ENCODE measurements at places on chromosomes 5 and 9.

DNA sequence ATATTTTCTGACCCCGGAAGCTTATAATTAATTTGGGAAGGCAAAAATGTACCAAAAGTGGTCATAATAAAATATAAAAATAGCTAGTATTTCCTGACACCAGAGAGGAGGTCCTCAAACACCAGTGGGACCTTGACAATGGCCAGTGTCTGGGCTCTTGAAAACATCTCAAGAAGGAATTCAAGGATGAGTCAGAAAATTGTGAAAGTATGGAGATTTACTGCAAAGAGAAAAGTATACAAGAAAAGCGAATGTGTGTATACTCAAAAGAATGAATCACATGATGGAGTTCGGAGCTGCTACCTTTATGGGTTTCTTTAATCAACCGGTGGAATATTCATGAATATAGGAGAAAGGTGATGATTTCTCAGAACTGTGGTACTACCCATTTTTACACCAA is 1709.0 kb upstream of the WWC1 start:
- peak; percentile 55 for DNase-seq

DNA sequence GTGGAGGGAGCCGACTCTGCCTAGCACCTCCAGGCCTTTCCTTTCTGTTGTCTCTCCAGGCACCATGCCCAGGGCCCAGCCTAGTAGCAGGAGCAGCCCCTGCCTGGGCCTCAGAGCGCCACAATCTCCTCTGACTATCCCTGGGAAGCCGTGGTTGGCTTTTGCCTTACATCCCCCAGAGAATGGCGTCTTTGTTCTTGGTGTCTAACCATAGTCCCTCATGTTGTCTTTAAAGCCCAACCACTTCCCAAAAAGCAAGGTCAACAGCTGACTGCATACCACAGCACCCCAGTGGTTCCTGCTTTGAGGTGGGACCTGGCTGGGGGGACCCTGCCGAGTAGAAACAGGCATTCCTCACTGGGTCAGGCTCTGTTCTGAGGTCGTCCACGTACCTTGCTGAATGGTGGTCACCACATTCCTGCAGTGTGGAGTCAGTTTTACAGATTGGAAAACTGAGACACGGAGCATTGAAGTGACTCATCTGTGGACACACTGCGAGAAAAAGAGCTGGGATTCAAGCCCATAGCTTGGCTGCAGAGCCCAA is 13.7 kb upstream of the CERCAM start:
- DNase-seq: peak; percentile 20

DNA sequence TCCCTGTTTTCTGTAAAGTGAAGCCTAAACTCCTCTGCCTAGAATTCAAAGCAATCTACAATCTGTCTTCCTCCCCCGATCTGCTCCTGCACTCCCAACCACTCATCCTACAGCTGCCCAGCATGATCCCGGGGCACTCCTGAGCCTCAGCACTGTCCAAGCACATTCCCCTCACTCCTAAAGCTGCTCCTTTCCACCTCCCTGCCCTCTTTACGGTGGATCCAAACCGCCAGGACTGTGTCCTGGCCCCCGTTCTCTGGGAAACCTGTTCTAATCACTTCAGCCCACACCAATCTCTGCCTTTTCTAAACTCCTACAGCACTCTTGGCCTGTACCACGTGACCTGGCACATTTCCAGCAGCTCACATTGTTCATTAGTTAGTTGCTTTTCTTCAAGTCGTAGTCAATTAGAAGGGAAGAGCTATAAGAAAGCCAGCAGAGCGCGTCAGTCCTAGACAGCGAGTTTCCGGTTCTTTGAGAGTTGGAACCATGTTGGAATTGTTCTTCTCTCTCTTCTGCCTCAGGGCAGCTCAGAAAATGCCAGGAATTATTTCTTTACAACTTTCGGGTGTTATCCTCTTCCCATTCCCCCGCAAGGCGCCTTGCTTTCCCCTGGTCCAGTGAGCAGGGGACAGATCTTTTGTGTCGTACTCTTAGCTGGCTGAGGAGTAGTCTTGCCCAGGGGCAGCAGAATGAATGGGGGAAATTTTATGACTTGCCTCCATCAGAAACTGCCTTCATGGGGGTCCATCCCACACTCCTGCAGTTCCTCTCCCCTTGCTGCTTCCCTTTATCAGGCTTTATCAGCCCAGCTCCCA is 60.7 kb downstream of the NRG2 start:
- peak; percentile 46 for DNase-seq

- no peak for DNase-seq
These were observed 275 bp downstream of the AHRR start for GRCh38 chr5:321726-322251.

GRCh38 chr5:26031481-26031880 is 1006.9 kb downstream of the CDH9 start:
- no peak for DNase-seq

DNA sequence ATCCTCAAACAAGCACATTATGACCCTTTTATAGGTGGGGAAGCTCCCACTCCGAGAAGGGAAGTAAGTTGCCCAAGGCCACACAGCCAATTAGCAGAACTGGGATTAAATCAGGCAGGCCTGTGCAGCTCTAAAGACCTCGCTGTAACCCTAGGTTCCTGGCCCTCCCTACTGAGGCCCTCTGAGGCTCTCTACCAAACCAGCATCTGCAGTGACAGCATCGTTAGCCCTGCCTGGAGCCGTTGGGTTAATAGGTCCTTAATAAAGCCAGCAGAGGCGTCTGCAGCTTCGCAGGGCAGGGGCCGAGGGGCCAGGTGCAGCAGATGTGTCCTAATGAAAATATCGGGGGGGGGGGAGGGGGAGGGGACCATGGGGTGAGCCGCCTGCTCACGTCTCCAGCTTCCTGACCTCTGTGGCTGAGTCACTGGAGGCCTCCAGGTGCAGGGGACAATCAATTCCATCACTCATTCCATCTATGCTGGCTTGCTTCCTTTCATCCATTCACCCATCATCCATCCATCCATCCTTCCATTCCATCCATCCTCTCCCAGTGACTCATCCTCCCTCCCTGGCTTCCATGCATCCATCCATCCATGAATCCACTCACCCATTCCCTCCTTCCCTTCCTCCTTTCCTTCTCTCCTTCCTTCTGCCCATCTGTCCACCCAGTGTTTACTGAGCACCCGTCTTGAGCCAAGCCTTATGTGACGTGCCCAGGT is 203.9 kb downstream of the C9orf50 start:
- DNase-seq: peak; percentile 66

- DNase-seq: no peak
These were observed 5.1 kb upstream of the SSBP2 start for GRCh38 chr5:81756016-81756415.

DNA sequence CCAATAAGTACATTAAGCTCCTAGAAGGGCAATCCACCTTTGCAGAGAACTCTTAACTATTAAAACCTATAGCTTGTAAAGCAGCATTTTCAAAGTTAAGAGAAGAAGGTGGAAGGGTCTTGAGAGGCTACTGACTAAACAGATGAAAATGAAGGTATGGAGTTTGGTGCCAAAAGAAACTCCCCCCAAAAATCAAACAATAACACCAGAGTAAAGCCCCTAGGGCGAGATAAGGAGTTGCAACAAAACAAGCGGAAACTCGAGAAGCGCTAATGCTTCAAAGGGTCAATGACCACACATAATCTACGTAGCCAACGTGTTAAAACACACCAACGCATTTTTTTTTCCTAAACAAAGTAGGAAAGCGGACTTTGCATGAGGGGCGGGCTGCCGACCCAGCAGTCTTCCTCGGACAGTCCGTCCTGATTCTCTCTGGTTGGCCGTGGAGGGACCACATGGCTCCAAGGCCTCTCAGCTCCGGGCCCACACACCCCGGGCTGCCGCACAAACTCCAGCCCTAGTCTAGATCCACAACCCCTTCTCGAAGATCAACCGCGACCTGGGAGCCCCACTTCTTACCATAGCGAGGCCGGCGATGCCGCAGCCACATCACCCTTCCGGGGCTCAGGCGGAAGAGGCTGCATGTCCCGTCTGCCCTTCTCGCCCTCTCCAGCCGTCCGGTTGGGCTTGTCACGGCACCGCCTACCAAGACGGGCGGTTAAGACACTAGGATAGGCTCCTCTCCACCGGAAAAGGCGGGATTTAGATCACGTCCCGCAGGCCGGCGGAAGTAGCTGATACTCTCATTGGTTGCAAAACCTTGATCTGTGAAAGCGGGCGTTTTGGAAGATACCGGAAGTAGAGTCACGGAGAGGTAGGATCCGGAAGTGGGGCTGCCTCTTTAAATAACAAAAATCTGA is at the start of the genes TMEM167A and XRCC4:
TMEM167A (minus strand) TSS at position 653 of the 920 bp plus-strand sequence; CDS start at position 582, 71 bp downstream.
XRCC4 (plus strand) TSS at position 806 of the 920 bp plus-strand sequence. CDS start 27,373 bp downstream, outside the sequence.
- DNase-seq: peak; percentile 99

DNA sequence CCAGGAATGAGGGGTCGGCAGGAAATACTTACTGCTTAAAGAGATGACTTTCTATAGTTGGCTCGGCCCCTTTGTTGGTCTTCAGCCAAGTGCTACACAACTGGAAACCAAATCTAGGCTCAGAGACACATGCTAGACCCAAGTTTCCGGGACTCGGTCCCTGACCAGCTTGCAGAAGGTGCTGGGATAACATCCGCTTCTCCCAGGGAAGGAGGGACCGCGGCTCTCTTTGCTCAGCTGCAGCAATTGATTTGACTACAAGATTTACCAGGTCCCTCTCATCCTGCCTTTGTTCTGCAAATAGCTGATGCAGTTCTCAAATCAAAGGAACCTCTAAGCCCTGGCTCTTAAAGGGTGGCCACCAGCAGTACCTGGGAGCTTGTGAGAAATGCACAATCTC is 314.7 kb downstream of the MLLT3 start:
- DNase-seq: no peak

GRCh38 chr5:176608937-176609723 is 826 bp downstream of the GPRIN1 start:
- DNase-seq: no peak

DNA sequence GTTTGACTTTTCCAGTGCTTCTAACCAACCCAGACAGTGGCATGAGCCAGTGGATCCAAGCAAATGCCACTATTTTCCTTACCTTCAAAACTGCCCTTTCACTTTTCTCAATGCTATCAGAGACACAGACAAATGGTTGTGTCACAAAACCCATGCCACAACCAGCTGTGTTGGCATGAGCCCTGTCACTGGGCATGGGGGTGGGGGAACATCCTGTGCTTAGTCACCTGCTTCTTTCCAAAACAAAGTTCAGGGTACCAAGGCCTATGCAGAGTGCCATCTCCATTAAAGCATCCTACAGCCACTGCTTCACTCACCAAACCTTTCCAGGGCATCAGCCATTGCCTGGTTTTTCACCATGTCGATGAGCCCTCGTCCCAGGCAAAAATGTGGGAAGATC is 30.1 kb downstream of the NIPSNAP3B start:
- no peak for DNase-seq

DNA sequence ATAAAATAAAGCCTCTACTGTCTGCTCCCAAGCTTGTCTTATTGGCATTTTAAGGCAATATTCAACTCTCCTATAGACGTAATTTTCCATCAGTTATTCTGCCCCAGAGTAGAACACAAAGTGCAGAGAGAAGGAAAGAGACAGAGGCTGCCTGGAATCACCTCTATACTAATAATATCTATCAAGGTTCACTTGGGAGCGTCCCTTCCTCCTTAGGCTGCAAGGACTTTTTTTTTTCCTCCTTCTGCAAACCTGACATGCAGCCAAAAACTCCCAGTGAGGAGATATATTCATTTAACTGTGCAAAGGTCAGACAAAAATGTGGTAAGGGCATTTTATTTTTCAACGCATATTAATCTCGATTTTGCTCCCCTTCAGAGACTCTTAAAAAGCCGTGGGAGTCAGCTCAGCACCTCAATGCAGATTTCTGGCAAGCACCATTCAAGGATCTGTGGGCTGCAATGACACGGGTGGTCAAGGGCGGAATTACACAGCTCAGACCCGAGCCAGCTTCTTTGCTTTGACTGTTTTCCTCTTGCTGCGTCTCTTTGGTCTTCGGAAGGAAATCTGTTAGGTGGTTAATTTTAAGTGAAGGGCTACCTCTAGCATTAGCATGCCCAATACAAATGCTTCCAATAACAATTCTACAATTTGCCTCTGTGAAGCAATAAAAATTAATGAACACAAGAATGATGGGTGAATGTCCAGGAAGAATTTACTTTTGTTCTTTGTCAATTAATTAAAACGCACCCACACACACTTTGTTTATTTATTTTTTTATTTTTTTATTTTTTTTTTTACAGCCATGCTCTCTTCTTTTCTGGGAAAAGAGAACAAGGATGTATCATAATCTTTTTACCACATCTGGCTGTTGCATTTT is 587.7 kb upstream of the GRAMD2B start:
- DNase-seq: peak; percentile 16

DNA sequence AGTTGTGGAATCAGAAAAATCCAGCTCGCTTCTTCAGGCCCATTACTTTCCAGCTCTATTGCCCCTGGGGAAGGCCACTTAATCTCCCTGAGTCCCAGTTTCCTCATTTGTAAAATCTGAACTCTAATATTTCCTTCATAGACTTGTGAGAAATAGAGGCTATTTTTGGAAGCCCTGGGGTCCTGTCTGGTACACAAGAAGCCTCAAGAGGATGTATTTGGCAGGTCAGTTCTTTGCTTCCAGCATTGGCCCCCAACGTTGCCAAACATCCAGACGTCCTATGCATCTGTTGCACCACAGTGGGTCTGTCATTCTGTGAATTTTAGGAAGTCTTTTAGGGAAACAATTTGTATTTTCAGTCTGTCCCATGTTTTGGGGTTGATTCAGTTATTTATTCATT is 525.9 kb downstream of the EBF1 start:
- DNase-seq: no peak

DNA sequence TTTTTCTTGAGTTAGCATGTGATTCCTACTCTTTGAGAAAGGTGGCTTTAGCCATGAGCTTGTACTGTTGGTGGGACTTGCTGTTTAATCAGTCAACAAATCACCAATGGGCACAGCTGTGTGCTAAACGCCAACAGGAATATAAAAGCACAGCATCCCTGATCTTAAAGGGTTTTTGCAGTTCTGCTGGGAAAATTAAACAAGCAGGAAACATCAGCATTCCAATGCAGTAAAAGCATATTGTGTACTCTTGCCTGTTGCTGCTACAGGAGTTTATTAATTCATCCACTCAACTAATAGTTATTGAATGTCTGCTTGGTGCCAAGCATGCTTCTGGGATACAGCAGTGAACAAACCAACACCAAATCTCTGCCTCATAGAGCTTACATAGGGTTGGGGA is 27.4 kb upstream of the F2RL1 start:
- DNase-seq: no peak

DNA sequence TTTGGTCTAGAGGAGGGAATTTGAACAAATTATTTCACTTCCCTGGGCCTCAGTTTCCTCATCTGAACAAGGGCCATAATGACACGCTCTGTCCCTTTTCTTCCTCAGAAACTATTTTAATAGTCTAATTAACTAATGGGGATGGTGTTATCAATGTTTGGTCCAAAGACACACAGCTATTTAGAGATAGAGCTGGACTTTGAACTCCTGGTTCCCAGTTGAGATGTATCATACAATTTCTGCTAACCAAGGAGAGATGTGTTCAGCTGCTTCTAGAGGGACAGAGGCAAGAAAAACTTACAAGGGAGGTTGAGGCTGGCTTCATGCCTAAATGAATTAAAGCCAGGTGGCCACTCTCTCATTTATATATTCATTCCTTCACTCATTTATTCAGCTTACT is 90.6 kb upstream of the CLINT1 start:
- no peak for DNase-seq

DNA sequence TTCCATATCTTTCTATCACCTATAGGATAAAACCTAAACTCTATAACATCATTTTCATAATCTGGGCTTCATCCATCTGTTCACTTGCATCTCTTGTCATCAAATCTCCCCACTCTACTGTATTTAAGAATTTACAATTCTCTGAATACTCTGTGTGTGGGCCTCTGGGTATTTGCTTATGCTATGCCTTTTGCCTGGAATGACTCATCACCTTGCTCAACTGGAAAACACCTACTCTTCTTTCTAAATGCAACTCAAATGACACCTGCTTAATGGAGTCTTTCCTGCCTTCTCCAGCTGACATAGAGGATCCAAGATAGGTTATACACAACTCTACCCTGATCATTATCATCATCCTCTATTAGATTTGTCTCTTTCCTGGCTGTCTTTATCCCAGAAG is 421.7 kb downstream of the SPATA31D1 start:
- peak; percentile 13 for DNase-seq
